ENCODE measurements at places on chromosomes 13 and 19.

DNA sequence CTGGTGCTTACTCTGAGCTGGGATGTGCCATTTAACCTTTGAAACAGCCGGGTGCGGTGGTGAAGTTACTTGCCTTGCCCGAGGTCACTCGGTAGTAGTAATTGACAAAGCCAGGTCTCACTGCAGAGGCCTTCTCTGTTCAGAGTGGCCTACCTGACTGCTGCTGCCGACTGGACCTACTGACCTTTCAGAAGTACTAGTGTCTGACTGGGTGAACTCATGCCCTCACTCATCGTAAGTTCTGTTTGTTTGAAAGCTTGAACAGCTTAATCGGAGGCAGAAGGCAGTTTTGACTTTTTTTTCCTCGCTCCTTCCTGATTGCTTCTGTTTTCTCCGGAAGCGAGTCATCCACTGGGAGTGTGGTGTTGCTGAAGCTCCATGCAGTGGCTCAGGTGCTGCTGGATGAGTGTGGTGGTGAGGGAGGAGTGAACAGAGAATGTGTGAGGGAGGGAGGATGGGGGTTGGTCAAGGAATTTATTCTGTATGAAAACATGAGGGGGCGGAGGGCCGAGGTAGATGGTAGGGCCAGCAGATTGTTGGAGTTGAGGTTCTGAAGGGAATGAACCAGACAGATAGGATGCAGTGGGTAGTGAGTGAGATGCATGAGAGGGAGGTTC lies 2.7 kb downstream of the SPINT2 start:
- no peak for DNase-seq

DNA sequence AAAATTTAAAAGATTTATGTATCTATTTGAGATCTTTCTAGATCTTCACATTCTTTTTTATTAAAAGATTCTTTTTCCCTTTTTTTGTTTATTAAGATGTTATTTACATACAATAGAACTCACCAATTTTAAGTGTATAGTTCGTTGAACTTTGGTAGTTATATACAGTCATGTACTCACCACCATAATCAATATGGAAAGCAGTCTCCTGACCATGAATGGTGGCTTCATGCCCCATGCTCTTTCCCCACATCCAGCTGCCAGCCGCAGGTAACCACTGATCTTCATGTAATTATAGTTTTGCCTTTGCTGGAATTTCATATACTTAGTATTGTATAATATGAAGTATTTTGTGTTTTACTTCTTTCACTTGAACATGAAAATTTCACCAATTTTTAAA lies 20.6 kb upstream of the GPR183 start:
- DNase-seq = no peak

- no peak for DNase-seq
These were observed 9.1 kb downstream of the LRFN3 start for GRCh38 chr19:35945121-35945790.

- DNase-seq = no peak
These were observed 15.2 kb downstream of the CCNA1 start for GRCh38 chr13:36447501-36447900.

DNA sequence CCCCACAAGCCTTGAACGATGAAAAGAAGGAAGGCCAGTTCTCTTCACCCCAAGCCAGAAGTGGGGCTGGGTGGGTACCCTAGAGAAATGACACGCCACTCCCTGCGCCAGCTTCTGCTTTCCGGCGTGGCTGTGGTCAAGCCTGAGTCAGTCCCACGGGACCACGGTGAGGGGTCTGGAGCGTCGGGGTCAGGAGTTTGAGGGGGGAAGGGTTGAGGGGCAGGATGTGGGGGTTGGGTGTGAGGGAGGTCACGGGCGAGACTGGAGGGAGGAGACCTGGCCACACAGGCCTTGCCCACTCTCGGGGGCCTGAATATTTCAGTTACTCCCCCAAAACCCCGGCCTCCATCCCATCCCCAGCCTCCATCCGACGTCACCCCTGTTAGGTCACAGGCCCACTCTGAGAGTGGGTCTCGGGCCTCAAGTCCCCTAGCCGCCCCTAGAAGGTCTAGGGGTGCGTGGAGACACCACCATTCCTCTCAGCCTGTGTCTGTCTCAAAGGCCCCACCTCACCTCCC lies 500 bp upstream of the IFI30 start:
- DNase-seq = no peak

DNA sequence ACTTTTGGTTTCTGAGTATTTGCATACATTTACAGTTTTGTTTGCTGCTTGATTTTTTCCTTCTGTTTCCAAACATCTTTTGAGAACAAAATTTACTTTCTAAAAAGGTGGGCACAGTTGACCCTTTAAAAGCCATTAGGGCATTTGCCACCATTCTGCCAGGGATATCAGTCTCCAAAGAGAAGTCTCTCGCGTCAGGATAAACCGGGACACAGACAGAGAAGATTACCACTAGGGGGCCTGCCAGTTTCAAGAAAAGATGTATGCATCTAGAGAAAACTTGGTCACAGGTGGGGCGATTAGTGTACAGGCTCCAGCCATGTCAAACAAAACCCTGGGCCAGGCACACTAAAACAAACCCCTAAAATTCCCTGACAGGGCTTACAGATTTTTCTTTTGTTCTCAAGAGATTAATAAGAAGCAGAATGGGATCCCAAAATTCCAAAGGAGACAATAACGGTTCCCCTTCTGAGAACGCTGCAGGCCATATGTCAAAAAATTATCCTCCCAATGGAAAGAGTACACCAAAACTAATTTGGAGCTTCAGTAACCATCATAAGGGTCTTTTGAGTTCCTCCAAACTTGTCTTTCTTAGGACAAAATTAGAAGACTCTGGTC lies 10.7 kb upstream of the PABPC3 start:
- DNase-seq = no peak

DNA sequence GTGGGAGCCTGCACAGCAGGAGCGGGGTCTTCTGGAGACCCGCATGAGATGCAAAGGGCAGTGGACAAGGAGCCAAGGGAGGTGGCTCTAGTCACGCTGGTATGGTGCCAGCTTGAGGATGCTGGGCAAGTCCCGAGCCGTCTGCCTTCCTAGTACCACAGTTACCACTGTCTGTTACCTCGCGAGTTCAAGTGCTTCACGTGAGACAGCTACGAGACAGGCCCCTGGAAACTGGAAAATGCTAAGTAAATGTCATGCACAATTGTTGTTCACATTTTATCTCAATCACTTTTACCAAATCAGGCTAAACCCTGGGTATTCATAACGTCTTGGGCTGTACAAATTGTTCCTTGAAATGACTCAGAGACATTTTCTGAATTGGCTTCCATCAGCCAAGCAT lies 155.7 kb downstream of the TNFRSF19 start:
- no peak for DNase-seq

DNA sequence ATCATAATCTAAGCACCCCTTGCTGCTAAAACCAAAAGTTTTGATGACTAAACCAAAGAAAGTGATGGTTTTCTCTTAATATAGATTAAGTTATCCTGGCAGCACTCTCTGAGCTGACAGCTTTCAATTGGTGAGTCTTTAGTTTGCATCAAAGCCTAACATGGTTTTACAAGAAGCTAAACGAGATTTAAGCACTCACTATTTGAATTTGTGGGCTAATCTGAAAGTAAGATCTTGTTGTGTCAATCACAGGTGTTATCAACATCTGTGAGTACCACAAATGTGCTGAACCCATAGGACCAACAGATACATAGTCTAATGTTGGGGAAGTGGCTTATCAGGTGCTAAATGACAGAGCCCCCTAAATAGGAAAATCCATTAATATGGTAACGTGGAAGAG lies 223.9 kb downstream of the LHFPL6 start:
- no peak for DNase-seq
